ENCODE measurements at places on chromosomes 12 and 14. TPM values are rescaled to one million over a fixed set of nuclear protein-coding genes. Genes with fewer than 3 reads are reported as not detected.
A peak's percentile ranks its signal among the peaks of the same experiment; 100 is the strongest.

GRCh38 chr12:108612788-108613282 is 15.0 kb upstream of the TMEM119 start:
- DNase-seq, result peak; percentile 33

- no peak for DNase-seq
Measured at GRCh38 chr14:101789222-101789621, 27.7 kb downstream of the PPP2R5C start.

GRCh38 chr14:76115010-76115422 is 36.7 kb upstream of the GPATCH2L start:
- no peak for DNase-seq

GRCh38 chr12:130920723-130921381 is 32.9 kb upstream of the ADGRD1 start:
- DNase-seq, result peak; percentile 74

- DNase-seq, result no peak
Measured at GRCh38 chr12:4943067-4943937, 33.6 kb downstream of the KCNA1 start.

GRCh38 chr14:39060818-39061437 is 42.1 kb downstream of the SEC23A start:
- no peak for DNase-seq

GPR132 gene
- total RNA-seq, result 0.19 TPM

DNA sequence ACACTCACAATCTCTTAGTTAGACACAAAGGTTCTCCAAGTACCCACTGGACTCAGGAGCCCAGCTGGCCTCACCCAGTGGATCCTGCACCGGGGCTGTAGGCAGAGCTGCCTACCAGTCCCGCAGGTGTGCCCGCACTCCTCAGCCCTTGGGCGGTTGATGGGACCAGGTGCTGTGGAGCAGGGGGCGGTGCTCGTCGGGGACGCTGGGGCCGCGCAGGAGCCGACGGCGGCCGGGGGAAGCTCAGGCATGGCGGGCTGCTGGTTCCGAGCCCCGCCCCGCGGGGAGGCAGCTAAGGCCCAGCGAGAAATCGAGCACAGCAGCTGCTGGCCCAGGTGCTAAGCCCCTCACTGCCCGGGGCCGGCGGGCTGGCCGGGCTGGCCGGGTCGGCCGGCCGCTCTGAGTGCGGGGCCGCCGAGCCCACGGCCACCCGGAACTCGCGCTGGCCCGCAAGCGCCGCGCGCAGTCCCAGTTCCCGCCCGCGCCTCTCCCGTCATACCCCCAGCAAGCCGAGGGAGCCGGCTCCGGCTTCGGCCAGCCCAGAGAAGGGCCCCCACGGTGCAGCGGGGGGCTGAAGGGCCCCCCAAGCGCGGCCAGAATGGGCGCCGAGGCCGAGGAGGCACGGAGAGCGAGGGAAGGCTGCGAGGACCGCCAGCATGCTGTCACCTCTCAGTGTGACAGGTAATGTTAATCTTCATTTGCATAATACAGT is 506.8 kb downstream of the LRFN5 start:
- no peak for DNase-seq

- no peak for DNase-seq
Measured at GRCh38 chr12:52600941-52601481, at the start of gene KRT72. KRT72 (minus strand) TSS chr12:52601463; CDS start chr12:52601452, 11 bp downstream.

DAAM1 gene
- total RNA-seq, result 2.8 TPM

ARHGAP9 gene
- total RNA-seq, result 0.79 TPM

GRCh38 chr12:102095677-102096263 is 24.1 kb downstream of the NUP37 start:
- DNase-seq, result peak; percentile 22

- peak; percentile 35 for DNase-seq
Measured at GRCh38 chr14:48325486-48325885, 650.1 kb upstream of the MDGA2 start.

- DNase-seq, result no peak
Measured at GRCh38 chr12:10563002-10563401, 50.4 kb downstream of the MAGOHB start.

DNA sequence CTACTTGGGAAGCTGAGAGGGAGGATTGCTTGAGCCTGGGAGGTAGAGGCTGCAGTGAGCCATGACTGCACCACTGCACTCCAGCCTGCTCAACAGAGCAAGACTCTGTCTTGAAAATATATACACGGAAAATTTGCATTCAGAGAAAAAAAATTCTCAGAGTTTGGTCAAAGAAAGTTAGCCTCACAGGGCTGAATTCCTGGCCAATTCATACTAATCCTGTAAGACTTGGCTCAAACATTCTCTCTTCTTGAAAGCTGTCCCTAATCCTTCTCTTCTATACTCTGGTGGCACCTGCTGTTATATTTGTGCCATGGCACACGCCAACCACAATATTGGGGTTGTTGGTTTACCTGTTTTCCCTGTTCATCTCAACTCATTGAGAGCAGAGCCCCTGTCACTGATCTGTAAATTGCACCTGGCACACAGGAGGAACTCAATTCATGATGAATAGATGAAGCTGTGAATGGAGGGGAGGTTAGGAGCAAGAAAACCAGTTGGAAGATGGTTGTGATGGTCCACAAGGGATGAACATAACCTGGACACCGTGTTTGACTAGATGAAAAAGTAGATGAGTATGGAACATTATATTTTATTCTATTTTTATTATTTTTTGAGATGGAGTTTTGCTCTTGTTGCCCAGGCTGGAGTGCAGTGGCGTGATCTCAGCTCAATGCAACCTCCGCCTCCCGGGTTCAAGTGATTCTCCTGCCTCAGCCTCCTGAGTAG is 36.8 kb upstream of the SPTSSA start:
- no peak for DNase-seq

DNA sequence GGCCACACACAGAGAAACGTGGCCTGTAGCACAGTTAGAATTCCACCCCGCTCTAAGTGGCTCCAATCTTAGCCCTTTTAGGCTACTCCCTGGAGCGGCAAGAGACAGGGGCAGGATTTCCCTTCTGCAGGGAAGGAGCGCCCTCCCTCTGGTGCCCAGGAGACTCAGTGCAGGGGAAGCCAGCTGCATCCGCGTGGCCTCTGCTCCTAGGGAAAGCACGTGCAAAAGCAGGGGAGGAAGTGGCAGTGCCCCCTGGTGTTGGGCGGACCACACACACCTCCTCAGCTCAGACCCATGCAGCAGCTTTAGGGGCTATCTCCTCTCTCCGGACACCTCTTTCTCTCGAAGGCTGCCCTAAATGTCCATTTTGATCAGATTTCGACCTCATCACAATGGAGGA is 50.0 kb downstream of the SPRING1 start:
- DNase-seq, result peak; percentile 59

GRCh38 chr12:94032368-94032767 is 116.0 kb upstream of the PLXNC1 start:
- no peak for DNase-seq

DNA sequence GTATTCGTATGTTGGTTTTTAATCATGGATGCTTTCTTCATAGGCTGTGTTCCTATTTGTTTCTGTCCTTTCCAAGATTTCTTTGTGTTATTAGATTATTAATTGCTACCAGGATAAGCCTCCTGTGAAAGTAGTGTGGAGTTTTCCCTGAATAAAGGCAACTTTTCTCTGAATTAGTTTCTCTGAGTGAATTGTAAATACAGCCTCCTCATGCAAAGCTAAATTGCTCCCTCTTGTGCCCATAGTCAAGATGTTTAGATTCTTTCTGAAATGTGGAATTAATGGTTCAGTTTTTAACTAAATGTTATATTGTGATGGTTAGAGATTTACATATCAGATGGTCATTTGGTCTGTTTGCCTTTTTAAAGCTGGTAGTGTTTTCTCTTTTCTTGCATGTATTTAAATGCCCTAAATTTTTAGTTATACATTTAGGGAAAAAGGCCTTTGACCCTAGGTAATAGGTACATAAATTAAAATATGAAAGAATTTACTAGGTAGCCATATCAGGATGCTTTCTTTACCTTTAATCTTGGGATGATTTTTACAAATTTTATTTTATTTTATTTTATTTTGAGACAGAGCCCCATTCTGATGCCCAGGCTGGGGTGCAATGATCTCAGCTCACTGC is 8.9 kb downstream of the APAF1 start:
- peak; percentile 31 for DNase-seq

DNA sequence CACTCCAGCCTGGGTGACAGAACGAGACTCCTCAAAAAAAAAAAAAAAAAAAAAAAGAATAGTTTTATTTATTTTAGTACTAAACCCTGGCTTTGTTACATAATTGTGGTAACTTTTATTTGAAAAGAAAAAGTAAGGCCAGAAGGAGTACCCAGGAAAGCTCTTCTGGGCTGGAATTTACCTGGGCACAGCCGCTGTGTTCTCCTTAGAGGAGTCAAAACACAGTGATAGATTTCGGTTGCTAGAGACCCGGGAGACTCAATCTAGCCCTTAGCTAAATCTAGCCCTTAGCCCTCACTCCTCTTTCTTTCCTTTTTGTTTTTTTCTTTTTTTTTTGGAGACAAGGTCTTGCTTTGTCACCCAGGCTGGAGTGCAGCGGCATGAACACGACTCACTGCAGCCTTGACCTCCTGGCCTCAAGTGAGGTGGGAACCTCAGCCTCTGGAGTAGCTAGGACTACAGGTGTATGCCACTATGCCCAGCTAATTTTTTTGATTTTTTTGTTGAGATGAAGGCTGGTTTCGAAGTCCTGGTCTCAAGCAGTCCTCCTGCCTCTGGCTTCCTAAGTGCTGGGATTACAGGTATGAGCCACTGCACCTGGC is 49.7 kb downstream of the SYNE2 start:
- DNase-seq, result no peak

DNA sequence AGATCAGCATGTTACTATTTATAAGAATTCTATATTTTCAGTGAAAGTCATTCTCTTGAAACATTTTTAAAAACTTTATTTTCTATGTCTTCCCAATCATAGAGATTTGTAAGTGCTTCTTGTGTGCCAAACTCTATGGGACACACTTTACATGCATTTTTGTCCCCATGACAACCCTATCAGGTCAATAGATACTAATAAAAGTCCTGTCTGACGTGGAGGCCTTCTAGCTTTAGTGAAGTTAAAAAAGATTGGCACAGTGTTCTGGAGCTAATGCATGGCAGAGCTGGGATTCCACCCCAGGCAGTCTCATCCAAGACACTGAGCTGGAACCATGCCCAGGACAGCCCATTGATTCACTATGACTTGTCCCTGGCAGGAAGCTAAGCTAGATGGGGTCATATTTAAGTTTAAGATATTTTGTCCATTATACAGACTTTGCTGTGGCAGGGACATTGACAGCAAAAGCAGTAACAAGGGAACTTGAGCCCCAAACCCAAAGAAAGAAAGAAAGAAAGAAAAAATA is 28.1 kb downstream of the TTC6 start:
- DNase-seq, result peak; percentile 57

C12orf57 gene
- 1.8 TPM for total RNA-seq

GRCh38 chr12:49698619-49699545 is 8.3 kb downstream of the FMNL3 start:
- DNase-seq, result peak; percentile 35

MMP17 gene
- 5.7 TPM for total RNA-seq

Data from A172 (cell line).